Iris pigment epithelial cell (primary cell): ENCODE measurements at places on chromosomes 5 and 9.

DNA sequence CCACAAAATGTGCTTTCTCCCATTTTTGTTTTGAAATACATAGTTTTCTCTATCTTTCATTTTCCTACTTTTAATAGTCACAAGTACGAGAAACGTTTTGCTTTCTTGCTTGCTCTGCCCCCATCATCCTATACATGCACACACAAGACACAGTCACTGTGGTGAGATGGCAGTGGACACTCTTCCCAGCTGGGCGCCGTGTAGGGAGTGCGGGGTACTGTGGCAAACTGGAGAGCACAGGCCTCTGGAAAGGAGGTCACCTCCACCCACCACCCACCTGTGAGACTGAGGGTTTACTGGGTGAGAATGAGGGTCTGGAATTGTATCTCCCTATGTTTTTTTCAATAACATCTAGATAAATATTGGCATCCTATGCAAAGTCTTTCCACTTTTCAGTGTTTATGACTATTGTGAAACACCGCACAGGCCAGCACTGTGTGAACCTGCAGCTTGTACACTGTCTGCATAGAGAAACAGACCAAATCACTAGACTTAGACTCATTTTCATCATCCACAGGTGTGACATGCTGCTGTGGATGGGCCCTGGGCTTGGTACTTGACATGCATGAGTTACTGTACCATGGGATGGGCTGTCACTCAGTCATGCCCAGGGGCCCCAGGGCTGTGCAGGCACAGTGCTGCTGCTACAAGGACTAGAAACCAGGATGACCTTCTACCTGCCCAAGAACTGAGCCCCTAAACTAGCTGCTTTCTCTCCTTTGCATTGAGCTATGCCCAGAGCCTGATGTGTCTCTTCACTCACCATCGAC lies 118.1 kb upstream of the LMX1B start:
- DNase-seq, result no peak

DNA sequence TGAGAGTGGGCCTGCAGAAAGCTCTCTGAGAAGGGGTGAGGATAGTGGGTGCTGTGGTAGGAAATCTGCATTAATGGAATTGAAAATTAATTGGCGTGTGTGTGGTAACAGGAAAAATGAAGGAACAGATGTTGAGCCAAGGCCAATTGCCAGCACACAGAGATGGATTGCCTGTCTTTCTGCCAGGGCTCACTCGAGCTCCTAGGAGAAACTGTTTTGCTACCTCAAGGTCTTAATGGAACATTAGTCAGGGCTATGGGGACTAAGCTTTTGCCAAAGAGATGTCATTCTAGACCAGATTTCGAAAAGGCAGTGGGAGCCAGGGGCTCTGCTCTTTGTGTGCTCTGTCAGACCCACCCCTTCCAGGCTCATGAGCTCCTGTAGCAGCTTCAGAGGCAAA lies 124.0 kb upstream of the EFNA5 start:
- DNase-seq, result no peak

- DNase-seq, result no peak
These were observed 674 bp upstream of the TNFSF15 start for GRCh38 chr9:114806526-114806900.

DNA sequence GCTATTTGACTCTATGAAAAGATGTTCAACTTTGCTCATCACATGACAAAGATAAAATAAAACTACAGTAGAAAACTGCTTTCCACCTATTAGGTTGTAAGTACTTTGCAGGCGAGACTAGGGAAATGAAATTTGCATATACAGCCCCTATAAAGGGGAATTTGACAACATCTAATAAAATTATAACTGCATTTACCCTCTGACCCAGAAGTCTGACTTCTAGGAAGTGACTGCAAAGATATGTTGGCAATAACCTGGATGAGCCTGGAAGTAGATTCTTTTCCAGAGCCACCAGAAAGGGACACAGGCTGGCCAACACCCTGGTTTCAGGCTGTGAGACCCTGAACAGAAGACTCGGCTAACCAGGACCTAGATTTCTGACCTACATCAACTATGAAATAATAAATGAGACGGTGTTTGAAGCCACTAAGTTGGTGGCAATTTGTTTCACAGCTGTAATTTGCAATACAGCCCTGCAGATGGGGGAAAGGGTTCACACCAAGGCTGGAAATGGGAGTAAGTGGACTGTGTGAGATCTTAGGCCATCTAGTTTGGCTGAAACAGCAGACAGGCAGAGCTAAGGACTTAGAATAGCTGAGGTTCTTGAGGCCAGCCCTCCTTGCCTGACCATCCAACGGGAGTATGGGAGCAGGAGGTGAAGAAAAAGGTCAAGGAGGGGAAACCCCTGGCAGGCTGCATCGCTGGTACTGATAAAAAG lies 106.6 kb downstream of the SIL1 start:
- DNase-seq, result no peak
